Stimulated activated CD8-positive, alpha-beta memory T cell treated with anti-CD3 and anti-CD28 coated beads, Interleukin-4, amount 100 ng/mL, for 24 hours (primary cell): ENCODE measurements at places on chromosomes 11 and 22.
A peak's percentile ranks its signal among the peaks of the same experiment; 100 is the strongest.

GRCh38 chr11:26321516-26321915 lies 10.4 kb upstream of the ANO3 start:
- no peak for DNase-seq

- DNase-seq, result no peak
Measured at GRCh38 chr22:49235463-49236300, 592.0 kb downstream of the BRD1 start.

DNA sequence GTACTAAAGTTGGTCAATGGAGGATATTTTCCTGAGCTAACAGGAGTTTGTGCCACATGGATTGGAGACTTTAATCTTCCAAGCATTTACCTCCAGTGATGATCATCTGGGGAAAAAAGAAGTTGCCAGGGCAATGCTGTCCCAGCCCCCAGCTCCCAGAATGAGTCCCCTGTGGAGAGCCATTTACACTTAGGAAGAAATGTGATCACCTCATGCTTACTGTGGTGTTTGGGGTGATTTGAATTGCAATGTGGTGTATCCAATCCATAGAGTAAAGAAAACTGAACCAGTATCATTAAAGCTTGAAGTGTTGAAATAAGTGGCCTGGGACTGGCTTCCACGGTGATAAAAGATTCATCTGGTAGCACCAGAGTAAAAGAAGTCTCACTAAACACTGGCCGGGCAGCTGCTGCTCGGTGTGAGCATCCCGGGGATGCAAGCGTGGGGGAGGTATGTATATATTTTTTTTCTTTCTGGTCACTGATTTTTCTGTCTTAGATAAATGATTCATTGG lies 117.2 kb upstream of the NTM start:
- DNase-seq, result no peak

DNA sequence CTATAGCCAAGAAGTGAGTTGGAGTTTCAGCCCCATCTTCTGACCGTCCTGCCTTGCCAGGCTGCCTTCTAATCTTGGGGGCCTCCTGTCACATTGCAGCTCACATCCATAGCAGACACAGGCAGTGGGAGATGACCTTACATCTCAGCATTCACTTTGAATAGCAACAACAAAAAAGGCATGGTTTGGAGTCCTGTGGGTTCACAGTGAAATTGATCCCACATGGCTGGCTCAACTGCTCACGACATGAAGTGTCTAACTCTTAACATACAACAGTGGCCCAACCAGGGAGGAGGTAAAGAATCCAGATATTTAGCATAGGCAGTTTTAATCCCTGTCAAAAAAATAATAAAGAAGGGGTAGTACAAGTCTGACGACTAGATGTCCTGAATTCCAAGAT lies 38.1 kb downstream of the DBX1 start:
- DNase-seq, result no peak

- DNase-seq, result no peak
Measured at GRCh38 chr11:73913472-73913871, 36.7 kb downstream of the PAAF1 start.

- DNase-seq, result no peak
Measured at GRCh38 chr11:130000552-130001176, 2.0 kb downstream of the PRDM10 start.

GRCh38 chr22:20777420-20778177 lies 3.7 kb downstream of the SERPIND1 start:
- DNase-seq, result no peak

DNA sequence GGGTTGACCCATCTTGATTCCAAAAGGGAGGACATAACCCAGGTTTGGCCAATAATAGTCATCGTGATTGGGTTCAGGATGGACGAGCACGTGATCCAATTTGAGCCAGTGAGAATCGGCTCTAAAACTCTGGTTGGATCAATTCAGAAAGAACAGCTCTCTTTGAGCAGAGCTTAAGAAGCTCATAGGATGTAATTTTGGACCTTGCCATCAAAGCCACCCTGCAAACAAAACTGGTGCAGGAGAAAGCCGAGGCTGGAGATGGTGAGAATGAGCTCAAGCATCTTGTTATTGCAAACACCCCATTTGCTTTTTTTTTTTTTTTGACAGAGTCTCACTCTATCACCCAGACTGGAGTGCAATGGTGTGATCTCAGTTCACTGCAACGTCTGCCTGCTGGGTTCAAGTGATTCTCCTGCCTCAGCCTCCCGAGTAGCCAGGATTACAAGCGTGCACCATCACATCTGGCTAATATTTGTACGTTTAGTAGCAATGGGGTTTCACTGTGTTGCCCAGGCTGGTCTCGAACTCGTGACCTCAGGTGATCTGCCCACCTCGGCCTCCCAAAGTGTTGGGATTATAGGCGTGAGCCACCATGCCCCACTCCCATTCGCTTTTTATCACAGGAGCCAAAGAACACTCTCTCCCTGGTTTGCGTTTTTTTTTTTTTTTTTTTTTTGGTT lies 13.8 kb upstream of the MIAT start:
- DNase-seq, result no peak

DNA sequence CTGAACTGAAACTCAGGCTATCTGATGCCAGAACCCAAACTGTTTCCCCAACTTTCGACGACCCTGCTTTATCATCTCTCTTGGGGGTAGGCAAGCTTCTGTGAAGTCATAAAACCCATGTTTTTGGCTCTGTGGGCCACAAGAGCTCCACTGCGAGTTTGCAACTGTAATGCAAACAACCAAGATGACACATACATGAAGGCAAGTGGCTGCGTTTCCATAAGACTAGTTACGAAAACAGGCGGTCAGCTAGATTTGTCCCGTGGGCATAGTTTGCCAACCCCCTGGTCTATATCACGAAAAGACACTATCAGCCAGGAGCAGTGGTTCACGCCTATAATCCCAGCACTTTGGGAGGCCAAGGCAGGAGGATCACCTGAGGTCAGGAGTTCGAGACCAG lies 37.5 kb downstream of the TPST2 start:
- DNase-seq, result no peak

DNA sequence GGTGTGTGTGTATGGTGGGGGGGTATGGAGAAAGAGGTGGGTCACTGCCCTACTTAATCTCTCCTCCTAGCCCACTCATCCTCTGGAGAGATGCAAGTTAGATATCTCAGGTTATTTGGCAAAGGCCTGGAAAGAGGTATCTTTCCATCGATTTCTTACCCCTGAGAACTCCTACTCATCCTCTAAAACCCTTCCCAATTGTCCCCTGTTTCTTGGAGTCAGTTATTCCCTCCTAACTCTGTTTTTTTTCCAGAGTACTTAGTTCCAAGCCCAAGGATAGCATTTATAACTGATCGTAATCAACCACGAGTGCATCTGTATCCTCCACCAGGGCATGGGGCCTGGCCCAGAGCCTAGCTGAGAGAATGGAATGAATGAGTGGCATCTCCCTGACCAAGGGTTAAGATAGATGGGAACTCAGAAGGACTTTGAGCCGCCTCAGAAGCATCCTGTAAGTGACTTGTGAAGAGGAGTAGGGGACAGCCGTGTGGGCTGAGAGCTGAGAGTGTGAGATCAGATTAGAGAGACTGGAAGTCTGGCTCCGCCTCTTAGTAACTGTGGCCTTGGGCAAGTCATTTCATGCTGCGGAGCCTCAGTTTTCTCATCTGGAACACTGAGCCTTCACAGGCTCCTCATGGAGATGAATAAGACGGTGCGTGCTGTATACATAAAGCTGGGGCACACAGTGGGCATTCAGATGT lies 16.2 kb downstream of the CD6 start:
- DNase-seq, result peak; percentile 49

DNA sequence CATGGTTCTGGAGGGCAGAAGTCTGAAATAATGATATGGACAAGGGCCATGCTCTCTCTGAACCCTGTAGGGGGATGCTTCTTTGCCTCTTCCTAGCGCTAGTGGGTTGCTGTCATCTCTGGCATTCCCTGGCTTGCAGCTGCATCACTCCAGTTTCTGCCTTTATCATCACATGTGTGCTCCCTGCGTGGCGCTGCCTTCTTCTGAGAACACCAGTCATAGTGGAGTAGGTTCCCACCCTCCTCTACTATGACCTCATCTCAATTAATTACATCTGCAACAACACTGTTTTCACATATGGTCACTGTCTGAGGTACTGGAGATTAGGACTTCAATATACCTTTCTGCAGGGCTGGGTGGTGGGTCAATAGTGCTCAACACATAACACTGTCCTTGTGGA lies 402.3 kb upstream of the NARS2 start:
- no peak for DNase-seq
